ENCODE measurements at places on chromosomes 1 and 21.
A peak's percentile ranks its signal among the peaks of the same experiment; 100 is the strongest.

- no peak for DNase-seq
These were observed 56.0 kb downstream of the ZMYM4 start for GRCh38 chr1:35324486-35324885.

- no peak for DNase-seq
These were observed 110.4 kb downstream of the KCND3 start for GRCh38 chr1:111879081-111879480.

DNA sequence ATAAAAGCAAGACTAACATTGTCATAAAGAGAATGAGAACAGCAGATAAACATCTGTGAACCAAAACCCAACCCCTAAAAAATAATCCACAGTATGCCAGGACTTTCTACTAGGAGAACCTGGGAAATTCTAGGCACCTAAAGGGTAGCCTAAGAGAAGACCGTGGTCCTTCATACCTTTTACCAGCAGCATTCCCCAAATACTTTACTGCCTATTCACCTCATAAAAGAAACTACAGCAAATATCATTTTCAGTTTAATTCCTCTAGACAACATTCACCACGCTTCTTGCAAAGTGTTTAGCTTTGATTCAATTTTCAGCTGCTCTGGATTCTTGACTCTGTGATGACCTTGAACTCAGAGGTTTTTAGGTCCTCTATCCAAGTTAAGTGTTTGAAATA is 1180.7 kb upstream of the B3GALT2 start:
- no peak for DNase-seq

DNA sequence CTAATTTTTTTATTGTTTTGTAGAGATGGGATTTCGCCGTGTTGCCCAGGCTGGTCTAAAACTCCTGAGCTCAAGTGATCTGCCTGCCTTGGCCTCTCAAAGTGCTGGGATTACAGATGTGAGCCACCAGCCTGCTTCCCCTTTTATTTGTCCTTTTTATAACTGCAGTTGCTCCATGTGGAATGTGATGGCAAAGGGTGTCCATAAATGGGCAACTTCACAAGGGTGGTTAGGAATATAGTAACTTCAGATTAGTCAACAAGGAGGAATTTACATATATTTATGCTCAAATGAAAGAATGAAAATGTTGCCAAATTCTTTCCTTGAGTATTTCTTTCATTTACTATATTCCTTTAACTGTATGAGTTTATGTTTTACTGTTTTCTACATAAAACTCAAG is 182.9 kb downstream of the BACH1 start:
- DNase-seq, result no peak

GRCh38 chr1:240611619-240612480 is at the start of gene GREM2:
TSS of gene GREM2 (minus strand) at chr1:240612155. CDS start at chr1:240493475, 118,680 bp downstream.
- DNase-seq, result no peak

- peak; percentile 57 for DNase-seq
These were observed at the start of gene RIPK4 for GRCh38 chr21:41766883-41767605. TSS of gene RIPK4 (minus strand) at chr21:41767052. CDS start at chr21:41767041, 11 bp downstream.

- no peak for DNase-seq
These were observed 32.0 kb upstream of the EXO1 start for GRCh38 chr1:241816008-241816407.

DNA sequence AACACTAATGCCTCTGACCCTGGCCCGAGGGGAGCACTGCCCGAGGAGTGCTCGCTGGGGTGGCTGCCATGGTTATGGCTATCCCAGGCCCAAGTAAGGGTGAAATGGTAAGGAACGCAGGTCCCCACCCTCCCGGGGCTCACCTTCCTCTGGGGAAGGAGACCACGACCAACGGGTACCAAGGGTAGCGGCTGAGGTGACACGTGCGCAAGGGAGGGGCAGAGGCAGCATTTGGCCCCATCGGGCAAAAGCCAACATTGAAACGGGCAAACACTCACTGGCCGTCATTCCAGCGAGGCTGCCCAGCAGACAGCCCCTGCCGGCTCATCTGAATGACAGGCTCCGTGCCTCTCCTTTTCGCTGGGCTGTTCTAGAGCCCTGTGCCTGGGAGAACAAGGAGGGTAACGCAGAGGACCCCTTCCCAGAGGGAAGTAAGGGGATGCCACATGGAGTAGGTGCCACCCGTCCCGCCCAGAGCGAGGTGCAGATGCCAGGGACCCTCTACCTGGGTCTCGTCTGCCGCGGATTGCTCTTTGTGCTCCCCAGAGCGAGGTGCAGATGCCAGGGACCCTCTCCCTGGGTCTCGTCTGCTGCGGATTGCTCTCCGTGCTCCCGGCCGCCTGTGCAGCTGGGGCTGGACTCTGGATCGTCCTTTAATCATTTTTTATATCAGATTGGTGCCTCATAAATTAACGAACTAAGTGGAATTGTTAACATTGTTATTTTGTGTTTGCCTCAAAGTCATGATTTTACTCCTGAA is 16.2 kb downstream of the ACTRT2 start:
- DNase-seq, result no peak

DNA sequence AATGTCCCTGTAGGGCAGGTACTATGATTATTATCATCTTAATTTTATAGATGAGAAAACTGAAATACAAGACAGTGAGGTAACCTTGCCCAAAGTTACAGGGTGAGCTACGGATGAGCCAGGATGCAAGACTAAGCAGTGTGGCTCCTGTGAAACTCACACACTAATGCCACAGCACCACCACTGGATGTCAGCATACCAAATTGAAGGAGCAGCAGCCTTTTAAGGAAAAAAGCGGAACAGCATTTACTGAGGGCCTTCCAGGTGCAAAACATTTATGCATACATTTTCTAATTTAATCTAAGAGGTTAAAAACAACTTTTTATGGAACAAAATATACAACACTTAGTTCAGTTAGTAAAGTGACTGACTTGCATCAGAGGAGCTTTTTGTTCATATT is 41.7 kb downstream of the SEC16B start:
- DNase-seq, result no peak

DNA sequence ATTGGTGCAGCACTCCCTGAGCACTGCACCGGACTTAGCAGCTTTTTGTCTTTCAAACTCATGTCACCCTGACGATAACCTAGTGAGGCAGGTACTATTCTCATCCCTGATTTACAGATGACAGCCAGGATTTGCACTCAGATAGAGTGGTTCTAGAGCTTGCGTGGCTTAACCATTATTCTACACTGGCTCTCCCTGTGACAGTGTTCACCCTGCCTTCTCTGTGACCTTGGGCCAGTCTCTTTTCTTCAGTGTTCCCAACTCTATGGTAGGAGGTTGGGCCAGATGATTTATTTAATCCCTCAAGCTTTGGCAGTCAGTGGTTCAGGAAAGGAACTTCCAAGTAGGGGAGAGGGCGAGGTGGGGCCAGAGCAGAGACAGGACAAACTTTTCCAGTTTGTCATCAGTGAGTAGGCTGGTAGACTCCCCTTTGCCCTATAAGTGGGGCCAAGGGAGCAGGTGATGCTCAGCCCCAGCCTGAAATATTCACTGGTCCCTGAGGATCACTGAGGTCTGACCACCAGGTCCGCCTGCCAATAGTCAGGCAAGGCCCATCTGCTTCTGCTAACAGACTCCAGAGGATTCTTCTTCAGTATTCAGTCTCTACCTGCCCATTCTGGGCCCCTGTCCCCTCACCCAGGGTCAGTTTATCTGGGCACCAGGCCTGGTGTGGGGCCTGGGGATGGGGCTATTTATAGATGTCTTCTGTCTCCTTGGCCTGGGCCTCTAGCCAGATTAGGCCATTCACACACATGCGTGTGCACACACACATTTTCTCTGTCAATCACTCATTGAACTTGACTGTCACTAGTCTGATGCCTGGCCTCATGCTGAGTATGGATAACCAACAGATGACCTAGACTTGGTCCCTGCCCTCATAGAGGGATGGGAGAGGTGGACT is 8.8 kb upstream of the FABP3 start:
- DNase-seq, result no peak

- no peak for DNase-seq
These were observed 101.4 kb downstream of the SIPA1L2 start for GRCh38 chr1:232528472-232529089.

All from stimulated activated CD4-positive, alpha-beta T cell treated with anti-CD3 and anti-CD28 coated beads, Interleukin-15, amount 100 ng/mL, for 1 hour (primary cell).